Stimulated activated CD8-positive, alpha-beta memory T cell treated with anti-CD3 and anti-CD28 coated beads, Interleukin-2, amount 100 ng/mL, for 48 hours (primary cell): ENCODE measurements at places on chromosomes 1 and 21.

GRCh38 chr1:119667173-119667572, 19.1 kb upstream of the ZNF697 start:
- no peak for DNase-seq

GRCh38 chr1:47708019-47708535, 270.2 kb downstream of the FOXD2 start:
- DNase-seq, result no peak

DNA sequence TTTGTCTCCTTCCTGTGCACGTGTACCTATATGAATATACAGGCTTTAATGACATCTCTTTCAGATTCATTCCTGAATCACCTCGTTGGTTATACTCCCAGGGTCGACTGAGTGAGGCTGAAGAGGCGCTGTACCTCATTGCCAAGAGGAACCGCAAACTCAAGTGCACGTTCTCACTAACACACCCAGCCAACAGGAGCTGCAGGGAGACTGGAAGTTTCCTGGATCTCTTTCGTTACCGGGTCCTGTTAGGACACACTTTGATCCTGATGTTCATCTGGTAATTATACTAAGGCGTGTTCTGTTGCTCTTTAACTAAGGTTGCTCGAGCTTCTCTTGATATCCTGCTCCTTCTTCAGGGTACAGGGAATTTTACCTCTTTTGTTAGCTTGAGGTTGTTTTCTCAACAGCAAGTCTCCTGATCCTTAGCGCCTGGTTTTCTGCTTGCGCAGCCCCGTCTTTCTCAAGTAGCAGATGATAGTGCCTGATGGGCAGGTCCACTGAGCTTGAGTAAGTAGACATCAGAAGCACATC, 55.1 kb downstream of the SLC22A15 start:
- no peak for DNase-seq

- DNase-seq, result no peak
These were observed 14.3 kb downstream of the GPR137B start for GRCh38 chr1:236156512-236157208.

DNA sequence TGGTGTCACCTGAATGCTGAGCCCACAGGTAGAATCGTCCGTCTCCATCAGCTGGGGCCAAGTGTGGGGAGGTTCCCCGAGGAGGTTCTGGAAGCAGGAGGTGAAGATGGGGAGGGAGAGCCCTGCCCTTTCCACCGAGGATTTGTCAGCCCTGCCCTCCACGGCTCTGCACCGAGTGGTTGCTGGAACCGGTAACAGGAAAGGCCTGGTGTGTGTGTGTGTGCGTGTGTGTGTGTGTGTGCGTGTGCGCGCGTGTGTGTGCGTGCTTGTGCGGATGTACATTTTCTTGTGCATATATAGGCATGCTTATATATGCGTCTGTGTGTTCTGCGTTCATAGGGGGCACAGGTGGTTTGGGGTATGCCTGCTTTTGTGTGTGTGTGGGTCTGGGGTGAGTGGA, 3.5 kb downstream of the NBL1 start:
- DNase-seq, result no peak

DNA sequence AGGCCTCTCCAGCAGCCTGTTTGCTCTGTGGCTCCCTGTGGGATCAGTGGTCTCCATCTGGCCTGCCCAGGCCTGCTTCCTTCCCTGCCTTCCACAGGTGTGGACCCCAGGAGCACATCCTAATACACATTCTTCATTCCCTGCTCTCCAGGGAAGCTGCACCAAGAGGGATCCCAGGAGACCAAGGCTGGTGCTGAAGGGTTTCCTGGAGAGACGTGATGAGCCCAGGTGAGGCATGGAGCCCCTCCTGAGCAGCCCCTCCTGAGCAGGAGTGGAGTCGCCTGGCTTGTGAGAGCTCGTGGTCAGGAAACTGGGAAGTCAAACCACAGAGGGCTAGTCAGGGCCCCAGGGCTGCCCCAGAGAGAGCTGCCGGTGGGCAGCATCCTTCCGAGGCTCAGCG, 561.4 kb downstream of the MATN1 start:
- DNase-seq, result no peak

- DNase-seq, result no peak
These were observed 36.9 kb downstream of the FGGY start for GRCh38 chr1:59333626-59334277.

- no peak for DNase-seq
These were observed 122.6 kb downstream of the GRIK3 start for GRCh38 chr1:36911561-36912364.

- no peak for DNase-seq
These were observed 412.7 kb upstream of the VAMP3 start for GRCh38 chr1:7358425-7358824.

- DNase-seq, result no peak
These were observed 136.2 kb upstream of the TIAM1 start for GRCh38 chr21:31480228-31480627.

DNA sequence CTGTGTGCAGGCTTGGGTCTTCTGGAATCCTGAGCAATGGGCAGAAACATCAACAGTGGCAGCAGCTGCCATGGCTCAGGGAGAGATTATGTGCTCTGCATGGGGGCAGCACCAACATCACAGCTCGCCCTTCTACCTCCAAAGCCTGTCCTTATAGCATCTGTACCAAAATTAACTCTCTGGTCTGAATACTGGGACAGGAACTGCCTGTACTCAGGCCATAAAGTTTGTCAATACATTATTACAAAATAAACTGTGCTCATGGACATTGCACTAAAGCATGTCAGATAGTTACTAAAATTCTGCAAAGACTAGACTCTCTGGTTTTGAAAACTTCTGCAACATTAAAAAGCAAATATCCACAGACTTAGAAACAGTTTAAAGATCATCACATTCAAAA, 91.6 kb downstream of the ZC3H11B start:
- no peak for DNase-seq

GRCh38 chr21:46540087-46540710, 64.7 kb downstream of the S100B start:
- no peak for DNase-seq

DNA sequence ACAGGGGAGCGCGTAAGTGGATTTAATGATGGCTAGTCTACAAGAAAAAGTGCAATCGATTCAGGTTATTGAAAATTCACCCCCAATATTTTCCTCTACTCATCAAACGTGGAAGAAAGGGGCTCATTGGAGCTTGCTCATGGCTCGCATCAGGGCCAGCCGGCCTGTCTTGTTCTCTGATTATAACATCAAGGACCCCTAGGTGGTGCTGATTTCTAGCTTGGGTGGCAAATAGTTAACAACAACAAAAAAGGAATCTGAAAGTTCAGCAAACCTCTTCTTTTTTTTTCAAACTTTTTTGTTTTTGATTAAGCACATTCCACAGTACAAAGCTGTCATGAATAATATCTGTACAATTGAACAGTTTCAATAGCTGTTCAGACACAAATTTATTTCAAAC, 35.8 kb upstream of the SOD1 start:
- DNase-seq, result no peak

DNA sequence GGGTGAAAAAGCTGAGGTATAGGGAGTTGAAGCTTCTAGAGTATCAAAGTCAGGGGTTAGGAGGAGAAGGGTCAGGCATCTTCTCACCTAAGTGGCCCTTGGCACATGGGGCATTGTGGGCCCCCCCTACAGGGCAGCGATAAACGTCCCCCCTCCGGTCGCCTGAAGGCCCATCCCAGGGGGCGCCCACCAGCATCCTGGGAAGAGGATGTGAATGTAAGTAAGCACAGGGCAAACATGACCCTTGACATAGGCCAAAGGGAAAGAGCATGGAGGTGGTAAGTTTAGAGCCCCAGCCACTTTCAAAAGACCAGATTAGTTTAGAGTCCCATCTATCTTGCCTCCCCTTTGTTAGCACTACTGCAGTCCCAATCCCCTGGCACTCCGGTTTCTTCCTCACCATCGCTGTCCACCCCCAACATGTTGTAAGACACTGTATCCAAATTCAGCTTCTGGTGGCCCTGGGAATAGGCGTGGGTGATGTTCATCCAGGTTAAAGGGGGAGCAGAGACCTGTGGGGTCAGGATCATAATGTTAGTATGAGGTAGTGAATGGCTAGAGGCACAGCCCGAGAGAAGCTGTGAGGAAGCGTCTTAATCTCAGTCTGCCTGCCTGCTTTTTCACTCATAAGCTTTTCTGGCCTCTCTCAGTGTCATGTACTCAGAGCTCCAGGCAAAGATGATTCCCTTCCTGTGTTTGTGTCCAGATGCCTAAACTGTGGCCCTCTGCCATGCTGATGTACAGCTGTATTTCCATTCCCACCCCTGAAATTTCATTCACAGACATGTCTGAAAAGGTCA, 2.7 kb downstream of the ITGA10 start:
- DNase-seq, result no peak

GRCh38 chr1:162699366-162699765, 67.1 kb downstream of the DDR2 start:
- no peak for DNase-seq

- DNase-seq, result no peak
These were observed 56.3 kb upstream of the FAM20B start for GRCh38 chr1:178969226-178969987.

DNA sequence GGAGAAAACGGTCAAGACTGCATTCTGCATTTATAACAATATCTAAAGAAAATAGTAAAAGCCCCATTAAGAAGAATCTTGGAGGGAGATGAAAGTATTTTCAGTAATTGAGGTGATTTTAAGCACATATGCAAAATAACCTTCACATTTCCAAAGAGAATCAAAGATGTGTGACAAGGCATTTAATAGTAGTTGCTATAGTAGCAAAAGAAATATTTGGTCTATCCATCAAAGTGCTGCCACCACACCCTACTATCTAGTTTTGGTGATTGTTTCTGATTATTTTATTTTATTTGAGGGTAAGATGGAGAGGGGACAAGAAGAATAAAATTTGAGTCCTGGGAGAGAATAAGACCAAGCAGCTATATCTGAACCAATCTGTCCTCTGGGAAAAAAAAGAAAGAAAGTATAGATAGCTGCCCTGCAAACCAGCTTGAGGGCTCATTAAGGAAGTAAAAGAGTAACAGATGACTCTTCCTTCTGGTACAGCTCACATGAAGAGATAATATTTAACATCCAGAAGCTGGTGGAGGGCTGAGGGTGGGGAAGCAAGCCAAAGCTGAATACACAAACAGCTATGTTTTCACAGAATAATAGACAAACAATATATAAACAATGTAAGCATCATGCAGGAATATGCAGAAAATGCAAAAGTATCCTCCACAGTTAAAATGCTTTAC, 47.2 kb upstream of the RASAL2 start:
- no peak for DNase-seq

GRCh38 chr1:234091065-234091401, 186.6 kb downstream of the SLC35F3 start:
- no peak for DNase-seq

- no peak for DNase-seq
These were observed 2.6 kb downstream of the EFHD2 start for GRCh38 chr1:15412175-15412800.

- no peak for DNase-seq
These were observed 81.5 kb downstream of the SCMH1 start for GRCh38 chr1:41160498-41161110.

DNA sequence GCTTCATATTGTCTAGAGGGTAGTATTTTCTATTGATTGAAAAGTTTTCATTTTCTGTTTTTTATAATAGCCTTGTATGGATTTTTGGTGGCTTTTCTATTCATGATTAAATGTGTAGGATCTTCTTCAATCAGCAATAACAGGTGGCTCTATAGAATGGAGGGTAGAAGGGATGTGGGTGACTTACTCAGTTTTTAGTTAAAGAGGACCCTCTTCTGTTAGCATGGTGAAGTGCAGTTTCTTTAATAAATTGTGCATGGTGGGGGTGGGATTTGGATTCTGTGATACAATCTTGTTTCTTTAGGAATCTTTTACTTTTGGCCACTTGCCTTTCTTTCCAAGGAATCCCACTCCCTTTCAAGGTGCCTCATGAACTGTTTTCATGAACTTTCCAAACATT, 64.7 kb downstream of the SLC35A3 start:
- DNase-seq, result no peak

DNA sequence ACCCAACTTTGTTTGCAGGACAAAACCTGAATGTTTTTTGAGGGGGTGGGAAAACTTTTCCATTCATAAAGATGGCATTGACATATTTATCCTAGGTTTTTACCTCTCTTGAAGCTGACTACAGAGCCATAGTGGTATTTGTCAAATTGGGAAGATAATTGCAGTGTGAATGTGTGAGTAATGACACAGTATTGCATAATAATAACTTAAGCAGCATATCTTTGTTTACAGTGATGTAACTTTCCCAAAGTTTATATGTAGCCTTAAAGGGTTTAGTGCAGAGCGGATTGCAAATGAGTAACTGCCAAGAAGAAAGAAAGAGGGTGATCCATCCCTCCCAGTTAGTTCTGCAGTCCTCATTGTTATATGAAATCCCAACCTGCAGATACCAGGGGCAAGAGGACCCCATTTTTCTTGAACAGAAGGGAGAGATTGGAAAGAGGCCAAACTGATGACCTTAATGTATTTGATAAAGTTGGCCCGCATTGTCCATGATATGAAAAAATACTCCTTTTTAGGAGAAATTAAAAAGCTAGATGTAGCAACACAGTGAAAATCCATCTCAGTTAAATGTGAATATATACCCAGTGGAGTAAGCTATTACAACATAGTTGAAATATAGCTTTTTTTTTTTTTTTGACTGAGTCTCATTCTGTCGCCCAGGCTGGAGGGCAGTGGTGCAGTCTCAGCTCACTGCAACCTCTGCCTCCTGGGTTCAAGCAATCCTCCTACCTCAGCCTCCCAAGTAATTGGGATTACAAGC, 23.7 kb upstream of the NFIA start:
- no peak for DNase-seq

DNA sequence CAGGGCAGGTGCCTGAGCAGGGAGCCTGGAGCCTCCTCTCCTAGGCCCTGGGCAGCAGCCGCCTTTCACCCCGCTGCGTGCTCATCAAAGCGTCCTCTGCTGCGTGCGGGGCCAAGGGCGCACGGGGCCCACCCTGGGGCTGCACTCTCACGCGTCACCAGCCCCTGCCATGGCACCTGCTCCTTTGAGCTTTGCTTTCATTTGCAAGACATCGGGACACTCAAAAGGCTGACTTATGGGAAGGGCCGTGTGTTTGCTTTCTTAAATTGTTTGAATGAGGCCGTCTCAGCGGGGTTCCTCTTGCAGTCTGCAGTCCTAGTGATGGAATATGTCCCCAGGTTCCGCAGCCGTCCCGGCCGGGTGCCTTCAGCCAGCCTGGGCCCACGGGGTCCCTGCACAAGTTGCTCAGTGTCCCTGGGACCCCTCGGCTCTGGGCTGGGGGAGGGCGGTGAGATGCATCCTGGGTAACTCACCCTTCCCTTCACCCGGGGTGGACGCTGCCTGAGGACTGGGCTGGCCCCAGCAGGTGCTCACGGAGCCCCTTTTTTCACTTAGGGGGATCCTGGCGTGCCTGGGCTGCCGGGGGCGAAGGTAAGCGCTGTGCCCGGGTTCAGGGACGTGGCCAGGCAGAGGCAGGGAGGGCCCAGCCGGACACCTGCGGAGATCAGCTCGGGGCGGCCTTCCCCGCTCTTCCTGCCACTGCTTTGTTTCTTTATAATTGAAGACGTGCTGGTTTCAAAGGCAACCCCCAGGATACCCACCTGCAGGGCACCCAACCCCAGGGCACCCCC, 53.1 kb downstream of the SLC19A1 start:
- no peak for DNase-seq

DNA sequence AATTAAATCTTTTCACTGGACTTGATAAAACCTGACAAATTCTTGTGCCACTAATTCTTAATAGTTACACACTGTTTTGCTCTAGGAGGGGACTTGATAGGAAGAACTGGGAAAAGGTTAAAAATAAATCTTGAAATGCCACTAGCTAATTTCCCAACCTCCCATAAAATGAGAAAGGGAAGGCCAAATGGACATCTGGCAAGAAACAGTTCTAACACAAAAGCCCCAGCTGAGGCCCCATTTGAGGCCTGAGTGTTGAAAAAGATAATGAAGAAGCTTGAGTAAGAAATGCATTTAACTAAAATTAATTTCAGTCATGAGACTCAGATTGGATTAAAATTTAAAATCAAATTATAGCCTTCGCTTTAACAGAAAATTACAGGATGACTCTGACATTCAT, 11.2 kb upstream of the RAP1GAP start:
- DNase-seq, result no peak
